ENCODE measurements at places on chromosomes 4 and X. TPM values are rescaled to one million over a fixed set of nuclear protein-coding genes. Genes with fewer than 3 reads are reported as not detected.

MANBA gene
- 57.0 TPM for total RNA-seq

USP17L19 gene
- not detected for total RNA-seq

FAM200B gene
- total RNA-seq = 20.8 TPM

C4orf51 gene
- total RNA-seq = not detected

SERTM2 gene
- total RNA-seq = not detected

- H3K36me3 ChIP-seq = no peaks in the 10 kb centered on the region
- peak within 1 kb of the TSS; percentile 63 for H3K4me3 ChIP-seq
- no peaks in the 10 kb centered on the region for H3K27me3 ChIP-seq
- H3K27ac ChIP-seq = peak within 1 kb of the TSS; percentile 89
- H3K4me1 ChIP-seq = peaks cover 9% of the 10 kb centered on the region
These were observed at the start of the genes NDUFA1 and RNF113A for GRCh38 chrX:119871599-119872395. Gene NDUFA1 (plus strand): TSS chrX:119871832. CDS start chrX:119871912, 80 bp downstream. Gene RNF113A (minus strand): TSS chrX:119871733. CDS start chrX:119871613, 120 bp downstream.

- no peak overlapping the region for H3K27ac ChIP-seq
- H3K36me3 ChIP-seq = no peaks in the 10 kb centered on the region
- H3K27me3 ChIP-seq = no peaks in the 10 kb centered on the region
- no peaks in the 10 kb centered on the region for H3K4me1 ChIP-seq
These were observed 384.4 kb downstream of the RAPGEF2 start for GRCh38 chr4:159487284-159487747.

DNA sequence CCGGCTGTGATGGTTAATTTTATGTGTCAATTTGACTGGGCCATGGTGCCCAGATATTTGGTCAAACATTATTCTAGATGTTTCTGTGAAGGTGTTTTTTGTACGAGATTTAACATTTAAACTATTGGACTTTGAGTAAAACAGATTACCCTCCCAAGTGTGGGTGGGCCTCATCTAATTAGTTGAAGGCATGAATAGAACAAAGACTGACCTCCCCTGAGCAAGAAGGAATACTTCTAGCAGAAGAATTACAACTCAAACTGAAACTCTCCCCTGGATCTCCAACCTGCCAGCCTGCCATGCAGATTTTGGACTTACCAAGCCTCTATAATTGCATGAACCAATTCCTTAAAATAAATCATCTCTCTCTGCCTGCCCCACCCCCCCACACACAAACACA lies 132.5 kb downstream of the DHX15 start:
- DNase-seq = no peak
- no peak overlapping the region for H3K27ac ChIP-seq
- H3K27me3 ChIP-seq = no peaks in the 10 kb centered on the region
- H3K4me1 ChIP-seq = no peaks in the 10 kb centered on the region

GRCh38 chrX:134646691-134647090 lies 11.6 kb downstream of the PLAC1 start:
- H3K36me3 ChIP-seq = no peaks in the 10 kb centered on the region
- H3K27me3 ChIP-seq = no peaks in the 10 kb centered on the region
- DNase-seq = no peak
- H3K4me3 ChIP-seq = no peak overlapping the region
- H3K27ac ChIP-seq = no peak overlapping the region

Measured in body of pancreas (tissue), 4 donors.